ENCODE measurements at places on chromosomes 3 and 15.

- DNase-seq = no peak
Measured at GRCh38 chr15:45827275-45827674, 192.4 kb downstream of the SQOR start.

GRCh38 chr3:27976933-27977332 lies 254.8 kb upstream of the EOMES start:
- no peak for DNase-seq

DNA sequence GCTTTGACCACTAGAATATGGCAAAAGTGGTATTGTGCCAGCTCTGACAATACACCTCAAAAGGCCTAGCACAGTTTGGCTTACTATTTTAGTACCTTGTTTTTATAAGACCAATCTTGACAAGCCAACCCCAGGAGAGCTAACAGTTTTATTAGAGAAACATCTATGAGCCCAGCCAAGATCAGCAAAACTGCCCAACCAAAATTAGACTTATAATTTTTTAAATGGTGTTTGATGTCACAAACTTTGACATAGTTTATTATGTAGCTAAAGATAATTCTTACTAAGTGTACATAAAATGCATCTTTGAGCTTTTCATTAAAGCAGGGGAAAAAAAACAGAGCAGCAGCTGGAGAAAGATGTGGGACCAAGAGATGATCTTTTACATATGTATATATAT lies 537.5 kb downstream of the ZPLD1 start:
- no peak for DNase-seq

GRCh38 chr3:131716007-131716406 lies 213.2 kb upstream of the MRPL3 start:
- DNase-seq = no peak

DNA sequence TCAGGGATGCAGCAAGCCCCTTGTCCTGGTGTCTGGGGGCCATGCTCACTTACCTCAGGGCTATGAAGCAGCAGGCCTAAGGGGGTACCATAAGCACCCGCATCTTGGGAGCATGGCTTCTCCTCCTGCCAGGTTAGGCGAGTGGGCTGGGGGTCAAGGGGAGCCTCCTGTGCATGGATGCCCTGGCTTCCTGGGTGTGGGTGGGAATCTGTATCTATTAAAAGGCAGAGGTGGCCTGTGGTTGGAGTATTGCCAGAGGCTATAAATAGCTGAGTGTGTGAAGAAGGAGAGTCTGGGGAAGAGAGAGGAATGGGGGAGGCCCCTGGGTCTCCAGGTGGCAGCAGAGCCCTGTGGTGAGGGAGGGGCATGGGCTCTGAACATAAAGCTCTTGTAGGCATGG lies 19.5 kb downstream of the ACVR2B start:
- DNase-seq = no peak

DNA sequence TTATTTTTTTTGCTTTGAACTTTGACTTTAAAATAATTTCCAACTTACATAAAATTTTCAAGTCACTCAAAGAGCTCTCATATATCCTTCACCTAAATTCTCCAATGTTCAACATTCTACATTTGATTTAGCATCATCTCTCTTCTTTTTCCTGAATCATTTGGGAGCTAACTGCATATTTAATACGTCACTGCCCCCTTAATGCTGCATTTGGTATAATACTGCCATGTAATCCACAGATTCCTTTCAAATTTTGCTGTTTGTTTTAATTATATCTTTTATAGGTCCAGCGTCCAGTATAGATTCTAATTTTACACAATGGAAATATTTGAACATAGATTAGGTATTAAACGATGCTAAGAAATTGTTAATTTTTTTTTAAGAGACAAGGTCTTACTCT lies 2.3 kb upstream of the EIF2AK4 start:
- DNase-seq = no peak

DNA sequence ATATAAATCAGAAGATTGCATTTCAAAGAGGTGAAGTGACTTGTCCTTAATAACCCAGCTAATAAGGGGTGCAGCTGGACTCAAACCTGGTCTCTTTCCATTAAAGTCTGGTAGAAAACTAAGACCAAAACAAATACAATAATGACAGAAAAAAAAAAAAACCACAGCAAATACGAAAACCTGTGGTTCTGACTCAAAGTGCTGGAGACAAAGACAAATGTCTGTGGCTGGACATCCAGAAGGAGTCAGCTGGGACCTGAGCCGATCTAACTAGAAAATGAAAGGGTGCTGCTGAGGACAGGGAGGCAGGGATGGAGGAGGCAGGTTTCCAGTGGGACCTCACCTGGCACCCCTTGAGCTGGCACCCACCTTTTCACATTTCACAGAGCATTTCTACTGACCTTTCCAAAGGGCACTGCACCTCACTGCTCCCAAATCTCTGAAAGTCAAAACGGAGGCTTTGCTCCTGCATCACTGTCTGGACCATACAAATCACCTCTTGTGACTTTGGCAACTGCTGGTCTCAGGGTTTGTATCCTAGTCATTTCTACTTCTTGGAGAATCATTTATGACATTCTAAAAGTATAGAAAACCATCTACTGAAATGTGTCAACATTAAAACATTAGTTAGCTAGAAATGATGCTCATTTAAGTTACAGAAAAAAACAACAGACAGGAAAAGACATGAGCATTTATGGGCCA lies 61.7 kb downstream of the CCNL1 start:
- DNase-seq = no peak

DNA sequence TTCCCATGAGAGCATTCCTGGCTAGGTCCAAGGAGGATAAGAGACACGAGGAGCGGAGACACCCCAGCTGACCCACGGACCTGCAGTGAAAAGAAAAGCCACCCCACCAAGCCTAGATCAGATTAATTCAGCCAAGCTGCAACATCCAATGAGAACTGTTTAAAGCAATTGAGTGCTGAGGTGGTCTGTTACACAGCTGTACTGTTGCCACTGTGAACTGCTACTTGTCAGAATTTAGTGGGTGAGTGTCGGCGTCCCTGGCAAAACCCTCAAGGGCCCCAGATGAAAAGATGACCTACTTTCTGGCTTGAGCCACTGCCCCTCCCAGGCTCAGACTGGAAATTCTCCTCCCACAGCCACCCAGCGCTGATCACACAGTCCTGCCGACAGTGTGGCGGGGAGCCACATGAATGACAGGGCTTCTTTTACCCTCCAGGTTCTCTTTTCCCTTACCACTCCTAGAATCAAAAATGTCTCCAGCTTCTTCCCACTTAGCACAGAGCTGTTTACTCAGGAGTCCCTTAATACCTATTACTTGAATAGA lies 26.4 kb upstream of the KBTBD12 start:
- no peak for DNase-seq

DNA sequence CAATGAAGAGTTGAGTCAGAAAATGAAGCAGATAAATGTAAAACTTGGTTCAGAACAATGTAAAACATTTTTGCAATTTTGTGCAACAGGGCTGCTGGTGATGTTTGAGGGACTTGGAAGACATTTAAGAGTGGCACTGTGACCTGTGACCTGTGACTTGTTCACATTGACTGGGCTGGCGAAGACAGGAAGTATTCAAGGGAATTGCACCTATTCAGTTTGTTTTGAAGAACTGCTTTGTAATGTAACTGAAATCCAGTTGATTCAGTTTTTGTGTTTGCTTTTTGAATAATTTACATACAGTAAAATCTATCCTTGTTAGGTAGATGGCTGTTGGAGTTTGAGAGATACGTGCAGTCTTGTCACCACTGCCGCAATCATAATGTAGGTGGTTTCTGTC lies 35.4 kb downstream of the MCTP2 start:
- no peak for DNase-seq

- no peak for DNase-seq
Measured at GRCh38 chr15:71237456-71238188, 122.4 kb downstream of the THSD4 start.

DNA sequence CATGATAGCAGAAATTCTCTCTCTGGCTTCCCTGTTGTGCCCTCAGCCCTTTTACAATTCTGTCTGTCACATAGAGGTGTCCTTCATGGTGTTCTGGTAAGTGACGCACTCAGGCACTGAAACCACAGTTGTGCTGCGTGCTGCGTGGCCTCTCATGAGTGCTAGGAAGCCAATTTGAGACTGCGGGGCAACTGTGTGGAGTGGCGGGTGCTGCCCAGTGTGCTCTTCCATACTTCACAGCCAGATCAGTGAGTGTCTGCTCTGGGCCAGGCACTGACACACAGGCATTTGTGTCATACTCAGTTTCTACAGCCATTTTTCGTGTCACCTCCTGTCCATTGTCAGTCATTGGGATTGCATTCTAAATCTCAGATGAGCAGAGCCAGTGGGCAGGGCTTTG lies 133.1 kb upstream of the PLXNA1 start:
- no peak for DNase-seq

DNA sequence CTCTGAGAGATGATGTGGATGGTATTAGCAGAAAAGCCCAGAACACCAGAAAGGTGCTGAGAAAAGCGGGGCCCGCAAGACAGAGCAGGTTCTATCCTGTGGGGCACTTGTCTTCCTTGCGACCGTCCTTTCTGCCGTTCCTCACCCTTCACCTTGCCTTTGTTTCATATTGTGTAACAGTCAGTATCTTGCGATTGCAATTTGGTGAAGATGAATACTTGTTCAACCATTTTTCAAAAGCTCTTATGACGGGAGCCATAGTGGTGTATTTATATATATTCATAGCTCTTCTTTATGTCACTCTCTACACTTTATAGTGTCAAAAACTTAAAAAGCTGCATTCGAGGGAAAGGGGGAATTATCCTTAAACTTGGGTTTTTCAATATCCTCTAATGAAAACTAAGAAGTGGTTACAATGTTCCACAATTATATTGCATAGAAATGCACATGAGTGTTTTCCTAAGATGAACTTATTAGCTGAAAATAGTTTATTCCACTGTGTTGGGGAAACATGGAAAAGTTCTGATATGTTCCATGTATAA lies 797 bp downstream of the MAP3K13 start:
- no peak for DNase-seq

DNA sequence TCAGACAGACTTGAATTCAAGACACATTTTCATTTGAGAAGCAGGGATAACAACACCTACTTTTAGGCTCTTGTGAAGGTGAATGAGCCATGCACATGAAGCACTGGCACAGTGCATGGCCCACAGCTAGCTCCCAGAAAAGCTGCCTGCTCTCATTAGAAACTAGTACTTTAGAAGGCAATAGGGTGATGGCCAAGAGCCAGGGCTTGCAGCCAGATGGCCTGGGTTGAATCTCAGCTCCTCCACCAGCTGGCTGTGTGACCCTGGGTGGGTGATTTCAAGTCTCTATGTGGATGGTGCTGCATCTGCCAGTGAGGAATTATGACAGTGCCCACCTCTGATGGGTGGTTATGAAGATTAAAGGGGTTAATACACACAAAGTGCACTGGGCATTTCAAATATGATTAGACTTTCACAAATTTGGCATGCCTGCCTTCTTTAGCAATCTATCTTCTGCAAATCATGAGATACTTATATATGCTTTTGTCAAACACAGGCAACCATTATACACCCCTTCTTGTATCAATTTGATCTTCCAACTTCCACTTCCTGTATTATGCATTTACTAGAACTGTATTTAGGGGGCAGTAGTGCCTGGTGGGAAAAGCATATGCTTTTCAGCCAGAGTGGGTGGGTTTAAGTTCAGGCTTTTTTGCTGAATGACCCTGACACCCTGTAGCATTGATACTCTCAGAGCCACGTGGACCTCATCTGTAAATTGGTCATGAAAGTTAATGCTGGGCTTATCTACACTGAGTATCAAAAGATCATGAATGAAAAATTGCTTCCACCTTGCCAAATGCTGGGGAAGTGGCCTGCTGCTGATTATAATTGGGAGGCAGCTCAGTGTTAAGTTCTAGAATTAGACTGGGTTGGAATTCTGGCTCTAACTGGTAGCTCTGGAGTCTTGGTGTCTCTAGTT lies 34.7 kb upstream of the RBP1 start:
- DNase-seq = no peak

DNA sequence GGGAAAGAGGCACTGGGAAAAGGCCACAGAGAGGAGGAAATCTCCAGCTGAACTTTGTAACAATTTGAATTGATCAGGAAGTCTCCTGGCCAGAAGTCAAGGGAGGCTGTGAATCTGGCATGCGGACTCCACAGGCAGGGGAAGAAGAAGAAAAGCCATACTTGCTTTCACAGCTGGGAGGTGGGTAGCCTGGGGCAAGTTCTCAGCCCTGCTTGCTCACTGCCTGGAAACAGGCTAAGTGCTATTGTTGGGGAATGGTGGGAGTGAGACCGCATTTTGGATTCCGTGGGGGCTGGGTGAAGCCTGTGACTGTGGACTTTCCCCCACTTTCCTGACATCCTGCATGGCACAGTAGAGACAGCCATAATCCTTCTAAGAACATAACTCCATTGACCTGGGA lies 168.8 kb upstream of the CD96 start:
- DNase-seq = no peak

DNA sequence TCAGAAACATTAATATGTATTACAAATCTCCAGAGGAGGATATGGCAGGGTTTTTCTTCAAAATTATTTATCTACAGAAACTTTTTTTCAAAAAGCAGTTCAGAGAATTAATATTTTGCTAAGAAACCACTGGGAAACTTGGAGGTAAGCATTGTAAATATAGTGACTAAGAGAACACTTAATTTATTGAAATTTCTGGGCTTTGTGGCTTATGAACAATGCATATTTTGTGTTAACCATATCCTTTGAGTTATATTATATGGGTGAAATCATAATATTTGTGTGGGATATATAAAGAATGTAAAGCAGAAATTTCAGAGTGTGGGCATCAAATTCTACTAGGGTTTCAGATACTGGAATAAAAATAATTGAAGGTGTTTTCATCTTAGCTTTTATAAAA lies 1059.2 kb downstream of the ZPLD1 start:
- no peak for DNase-seq

All from stimulated activated CD4-positive, alpha-beta T cell treated with anti-CD3 and anti-CD28 coated beads, Interleukin-4, amount 100 ng/mL, for 1 hour (primary cell).